Psoas muscle (tissue), 8 donors: ENCODE measurements at places on chromosomes 7 and 10.

DNA sequence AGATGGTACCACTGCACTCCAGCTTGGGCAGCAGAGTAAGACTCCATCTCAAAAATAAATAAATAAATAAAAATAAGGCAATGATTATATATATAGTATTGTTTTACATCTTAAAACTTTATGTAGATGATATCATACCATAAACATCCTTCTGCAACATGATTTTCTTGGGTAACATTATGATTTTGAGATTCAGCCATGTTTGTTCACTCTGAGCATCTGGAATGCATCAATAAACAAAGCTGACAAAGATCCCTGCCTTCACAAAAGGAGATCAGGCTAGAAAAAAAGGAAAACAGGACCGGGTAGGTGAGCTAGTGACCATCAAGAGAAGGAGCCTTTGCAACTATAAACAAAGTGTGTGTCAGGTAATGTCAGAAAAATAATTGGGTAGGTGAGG lies 31.9 kb upstream of the KAT6B start:
- no peaks in the 10 kb centered on the region for H3K4me1 ChIP-seq
- no peaks in the 10 kb centered on the region for H3K27me3 ChIP-seq
- H3K4me3 ChIP-seq = no peak overlapping the region
- H3K27ac ChIP-seq = no peak overlapping the region
- DNase-seq = no peak

- H3K27ac ChIP-seq = peak overlapping the region; percentile 71
- no peaks in the 10 kb centered on the region for H3K36me3 ChIP-seq
- H3K27me3 ChIP-seq = no peaks in the 10 kb centered on the region
- peak overlapping the region; percentile 32 for H3K4me3 ChIP-seq
- DNase-seq = peak; percentile 90
Observed at GRCh38 chr7:112422842-112423496, 27.3 kb upstream of the IFRD1 start.

DNA sequence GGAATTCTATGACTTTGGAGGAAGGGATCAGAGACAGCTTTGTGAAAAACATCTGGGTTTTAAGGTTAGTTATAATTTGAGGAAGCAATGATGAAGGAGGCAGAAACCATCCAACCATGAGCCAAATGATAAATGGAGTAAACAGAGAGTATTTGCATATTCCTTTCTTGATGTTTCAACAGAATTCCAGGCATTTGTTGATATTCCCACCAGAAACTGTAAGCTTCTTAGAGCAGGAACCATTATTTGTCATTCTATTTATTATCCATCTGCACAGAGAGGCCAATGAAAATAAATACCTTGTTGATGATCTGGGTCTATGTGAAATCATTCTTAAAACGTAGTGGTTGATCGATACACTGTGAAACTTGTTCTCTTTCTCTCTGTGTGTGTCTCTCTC lies 715.3 kb downstream of the INHBA start:
- H3K4me1 ChIP-seq = no peaks in the 10 kb centered on the region
- DNase-seq = no peak
- H3K4me3 ChIP-seq = no peak overlapping the region
- H3K27me3 ChIP-seq = no peaks in the 10 kb centered on the region
- H3K36me3 ChIP-seq = no peaks in the 10 kb centered on the region
- no peak overlapping the region for H3K27ac ChIP-seq

- H3K27me3 ChIP-seq = no peaks in the 10 kb centered on the region
- H3K4me3 ChIP-seq = no peak overlapping the region
- H3K4me1 ChIP-seq = no peaks in the 10 kb centered on the region
- no peaks in the 10 kb centered on the region for H3K36me3 ChIP-seq
- H3K27ac ChIP-seq = no peak overlapping the region
Observed at GRCh38 chr7:83038787-83039186, 123.9 kb downstream of the PCLO start.

- H3K27ac ChIP-seq = no peak overlapping the region
- no peak for DNase-seq
- no peaks in the 10 kb centered on the region for H3K4me1 ChIP-seq
- H3K36me3 ChIP-seq = no peaks in the 10 kb centered on the region
- H3K4me3 ChIP-seq = no peak overlapping the region
- H3K27me3 ChIP-seq = no peaks in the 10 kb centered on the region
Observed at GRCh38 chr7:68146983-68147382, 1150.3 kb downstream of the TYW1 start.

GRCh38 chr10:23540401-23541030 lies 101.6 kb downstream of the OTUD1 start:
- DNase-seq = no peak
- H3K27ac ChIP-seq = no peak overlapping the region
- H3K36me3 ChIP-seq = no peaks in the 10 kb centered on the region
- no peak overlapping the region for H3K4me3 ChIP-seq
